ENCODE measurements at places on chromosomes 12 and 14. TPM values are rescaled to one million over a fixed set of nuclear protein-coding genes. Genes with fewer than 3 reads are reported as not detected.

- DNase-seq: no peak
Observed at GRCh38 chr12:57215668-57216013, 953 bp upstream of the NXPH4 start.

Gene PRKCH
- 48.8 TPM for total RNA-seq

- DNase-seq: no peak
Observed at GRCh38 chr14:53368711-53369201, 215.6 kb upstream of the DDHD1 start.

GRCh38 chr14:24634158-24634557 lies at the start of gene GZMB:
Gene GZMB (minus strand): TSS chr14:24634190. CDS start chr14:24634160, 30 bp downstream.
- no peak for DNase-seq

Gene SERPINA10
- total RNA-seq: not detected

DNA sequence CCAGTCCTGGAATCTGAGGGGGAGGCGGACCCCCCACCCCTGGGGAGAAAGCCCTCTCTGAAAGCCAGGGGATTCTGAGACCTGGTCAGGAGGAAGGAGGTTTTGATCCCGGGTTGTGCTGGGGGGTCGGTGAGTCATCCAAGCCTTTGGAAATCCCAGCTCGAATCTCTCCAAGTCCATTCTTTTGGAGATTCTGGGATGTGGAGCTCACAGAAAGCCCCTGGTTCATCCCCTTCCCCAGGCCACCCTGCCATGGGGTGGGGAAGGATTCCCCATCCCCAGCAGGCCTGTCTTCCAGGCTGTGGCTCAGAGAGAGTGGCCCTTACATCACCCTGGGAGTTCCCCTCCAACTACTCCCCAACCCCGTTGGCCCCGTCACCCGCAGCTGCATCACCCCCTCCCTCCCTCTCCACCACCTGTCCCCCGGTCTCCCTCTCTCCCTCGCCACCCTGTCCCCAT lies 14.3 kb downstream of the EXOC3L4 start:
- peak; percentile 64 for DNase-seq

DNA sequence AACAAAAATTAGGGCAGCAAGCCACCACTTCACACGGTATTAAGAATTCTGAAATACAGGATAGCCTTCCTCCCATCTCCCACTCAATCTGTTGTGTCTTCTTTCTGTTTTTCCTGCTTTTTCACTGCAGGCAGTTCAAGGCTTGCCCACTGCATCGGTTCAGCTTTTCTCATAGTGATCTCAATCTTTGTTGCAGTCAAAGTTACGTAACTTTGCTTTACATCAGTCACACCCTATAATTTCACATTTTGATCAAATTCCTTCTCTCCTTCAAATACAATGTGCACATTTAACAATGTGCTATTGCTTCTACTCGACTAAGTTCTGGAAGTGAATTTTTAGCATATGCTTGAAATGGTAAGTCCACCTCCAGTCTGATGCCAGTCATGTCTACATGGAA lies 217.6 kb downstream of the EFCAB11 start:
- DNase-seq: no peak

Data from left lung (tissue), 14 donors.